ENCODE measurements at places on chromosomes 12 and 14.

- DNase-seq: no peak
Measured at GRCh38 chr12:48424644-48425043, 47.7 kb upstream of the ANP32D start.

DNA sequence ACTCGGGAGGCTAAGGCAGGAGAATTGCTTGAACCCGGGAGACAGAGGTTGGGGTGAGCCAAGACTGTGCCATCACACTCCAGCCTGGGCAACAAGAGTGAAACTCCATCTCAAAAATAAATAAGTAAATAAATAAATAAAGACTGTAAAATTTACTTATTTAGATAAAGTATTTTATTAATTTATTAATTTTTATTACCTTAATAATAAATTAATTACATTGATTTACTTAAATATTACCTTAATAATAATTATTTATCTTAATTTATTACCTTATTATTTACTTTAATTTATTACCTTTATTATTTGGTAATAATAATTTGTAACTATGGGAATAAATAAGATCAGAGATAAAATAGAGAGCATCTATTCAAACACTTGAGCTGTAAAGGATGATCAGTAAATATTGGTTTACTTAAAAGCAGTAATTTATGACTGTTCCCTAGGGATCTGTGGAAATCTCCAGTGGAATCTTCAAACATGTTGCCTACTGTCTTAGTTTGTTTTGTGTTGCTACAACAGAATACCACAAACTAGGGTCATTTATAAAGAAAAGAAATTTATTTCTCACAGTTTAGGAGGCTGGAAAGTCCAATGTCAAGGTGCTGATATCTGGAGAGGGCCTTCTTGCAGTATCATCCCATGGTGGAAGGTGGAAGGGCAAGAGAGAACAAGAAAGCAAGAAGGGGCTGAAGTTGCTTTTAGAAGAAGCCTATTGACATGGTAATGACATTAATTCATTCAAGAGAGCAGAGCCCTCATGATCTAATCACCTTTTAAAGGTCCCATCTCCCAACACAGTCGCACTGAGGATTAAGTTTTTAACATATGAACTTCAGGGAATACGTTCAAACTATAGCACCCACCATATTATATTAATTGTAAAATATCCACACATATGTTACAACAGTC, 37.1 kb downstream of the SOCS2 start:
- no peak for DNase-seq

GRCh38 chr12:121404734-121405133, 4.8 kb downstream of the RNF34 start:
- no peak for DNase-seq

DNA sequence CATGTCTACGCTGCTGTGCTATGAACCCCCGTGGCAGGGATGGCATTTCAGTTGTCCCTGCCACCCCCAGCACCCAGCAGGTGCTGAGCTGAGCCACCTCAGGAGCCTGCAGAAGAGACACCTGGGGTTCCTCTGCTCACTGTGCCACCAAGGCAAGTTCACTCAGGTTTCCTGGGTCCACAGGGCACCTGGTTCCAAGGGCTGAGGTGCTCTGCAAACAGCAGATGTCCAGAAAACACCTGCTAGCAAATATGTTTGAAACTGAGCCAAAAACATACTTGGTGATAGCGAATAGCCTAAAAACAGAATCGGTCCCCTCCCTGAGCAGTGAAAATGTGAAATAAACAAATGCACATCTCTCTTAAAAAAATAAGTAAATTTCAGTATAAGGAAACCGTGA, 35.6 kb upstream of the GPR68 start:
- no peak for DNase-seq

DNA sequence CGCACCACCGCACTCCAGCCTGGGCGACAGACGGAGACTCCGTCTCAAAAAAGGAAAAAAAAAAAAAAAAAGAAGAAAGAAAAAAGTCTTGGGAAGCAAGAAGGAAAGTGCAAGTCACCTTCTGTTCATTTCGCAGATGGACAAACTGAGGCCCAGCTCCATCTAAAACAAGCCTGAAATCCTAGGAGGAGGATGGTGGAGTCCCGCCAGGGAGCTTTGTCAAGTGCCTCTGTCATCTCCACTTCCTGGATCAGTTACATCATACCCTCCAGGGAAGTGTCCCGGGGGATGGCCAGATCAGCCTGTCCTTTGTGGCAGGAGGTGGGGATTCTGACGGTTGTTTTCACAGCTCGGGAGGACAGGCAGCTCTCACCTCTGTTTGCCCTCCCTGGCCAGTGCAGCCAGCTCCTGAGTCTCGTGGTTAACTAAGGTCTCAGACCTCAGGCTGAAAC, 8.7 kb upstream of the SDSL start:
- DNase-seq: no peak

GRCh38 chr14:86897704-86898513, 1095.1 kb downstream of the GALC start:
- no peak for DNase-seq

GRCh38 chr12:71730936-71731335, 23.7 kb upstream of the RAB21 start:
- DNase-seq: no peak

DNA sequence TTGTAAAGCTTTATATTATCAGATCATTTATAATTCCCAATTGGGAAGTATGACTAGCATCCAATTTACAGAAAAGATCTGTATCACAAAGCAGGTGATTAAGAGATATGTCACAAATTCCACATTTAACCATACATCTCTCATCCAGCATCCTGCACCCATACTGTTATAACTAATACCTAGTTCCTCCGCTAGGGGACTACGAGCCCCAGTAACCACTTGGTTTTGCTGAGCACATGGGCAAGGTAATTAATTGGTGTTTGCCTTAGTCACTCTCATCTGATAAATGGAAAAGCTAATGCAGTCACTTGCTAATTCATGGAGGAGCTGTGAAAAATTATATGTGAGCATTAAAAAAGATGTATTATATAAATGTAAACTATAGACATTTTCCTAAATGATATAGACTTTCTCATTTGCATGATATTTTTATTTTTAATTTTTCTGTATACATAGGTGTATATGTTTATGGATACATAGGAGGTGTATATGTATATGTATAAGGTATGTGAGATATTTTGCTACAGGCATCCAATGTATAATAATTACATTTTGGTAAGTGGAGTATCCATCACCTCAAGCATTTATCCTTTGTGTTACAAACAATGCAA, 1031.8 kb downstream of the GALC start:
- no peak for DNase-seq

DNA sequence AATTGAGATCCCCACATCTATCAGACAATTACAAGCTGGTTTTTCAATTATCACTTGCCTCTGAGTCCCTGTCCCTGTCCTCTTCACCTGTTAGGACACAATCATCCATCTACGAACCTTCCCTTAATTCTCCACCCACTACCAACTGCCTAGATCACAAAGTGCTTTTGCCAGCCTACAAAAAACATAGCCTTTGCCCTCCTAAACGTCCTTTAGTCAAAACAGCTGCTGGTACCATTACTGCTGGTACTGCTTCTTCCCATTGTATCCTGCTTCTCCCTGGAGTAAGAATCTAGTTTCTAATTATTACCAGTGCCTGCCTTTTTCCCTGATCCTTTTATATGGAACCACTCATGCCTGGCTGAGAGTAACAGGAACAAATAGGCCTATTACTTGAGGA, 82.1 kb downstream of the CPNE8 start:
- DNase-seq: no peak
